ENCODE measurements at places on chromosomes 4 and X. TPM values are rescaled to one million over a fixed set of nuclear protein-coding genes. Genes with fewer than 3 reads are reported as not detected.

GRCh38 chr4:3257556-3258482, 8.9 kb downstream of the MSANTD1 start:
- no peak for DNase-seq

ETFDH gene
- total RNA-seq, result 20.2 TPM

STAP1 gene
- 27.8 TPM for total RNA-seq

GRCh38 chr4:141501931-141502330, 134.5 kb upstream of the IL15 start:
- no peak for DNase-seq

LRIT3 gene
- 0.17 TPM for total RNA-seq

DNA sequence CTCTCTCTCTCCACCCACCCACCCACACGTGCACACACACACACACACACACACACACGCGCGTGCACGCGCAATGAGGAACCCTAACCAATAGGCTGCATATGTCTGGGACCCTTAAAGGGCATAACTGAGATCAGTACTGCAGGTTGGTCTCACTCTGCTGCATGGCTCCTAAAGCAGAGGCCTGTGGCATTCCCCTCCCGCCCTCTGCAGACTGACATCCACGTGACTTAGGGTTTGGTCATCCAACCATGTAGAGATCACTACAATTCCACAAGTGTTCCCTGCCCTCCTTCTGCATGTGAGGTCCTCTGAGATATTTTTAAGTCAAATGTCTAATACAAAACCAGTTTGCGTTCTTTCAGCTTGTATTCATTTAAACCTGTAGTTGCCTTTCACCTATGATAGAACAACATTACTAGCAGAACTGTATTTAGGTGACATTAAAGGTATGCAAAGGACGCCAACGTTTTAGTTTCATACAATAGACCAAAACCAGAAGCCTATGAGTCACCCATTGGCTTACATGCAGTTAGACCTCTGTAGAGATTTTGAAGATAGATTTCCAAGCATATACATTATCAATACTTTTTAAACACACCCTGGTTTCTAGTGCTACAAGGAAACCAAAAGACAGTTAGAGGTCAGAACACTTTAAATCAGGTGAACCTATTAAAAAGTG, 10.1 kb downstream of the XAGE5 start:
- no peak for DNase-seq

DNA sequence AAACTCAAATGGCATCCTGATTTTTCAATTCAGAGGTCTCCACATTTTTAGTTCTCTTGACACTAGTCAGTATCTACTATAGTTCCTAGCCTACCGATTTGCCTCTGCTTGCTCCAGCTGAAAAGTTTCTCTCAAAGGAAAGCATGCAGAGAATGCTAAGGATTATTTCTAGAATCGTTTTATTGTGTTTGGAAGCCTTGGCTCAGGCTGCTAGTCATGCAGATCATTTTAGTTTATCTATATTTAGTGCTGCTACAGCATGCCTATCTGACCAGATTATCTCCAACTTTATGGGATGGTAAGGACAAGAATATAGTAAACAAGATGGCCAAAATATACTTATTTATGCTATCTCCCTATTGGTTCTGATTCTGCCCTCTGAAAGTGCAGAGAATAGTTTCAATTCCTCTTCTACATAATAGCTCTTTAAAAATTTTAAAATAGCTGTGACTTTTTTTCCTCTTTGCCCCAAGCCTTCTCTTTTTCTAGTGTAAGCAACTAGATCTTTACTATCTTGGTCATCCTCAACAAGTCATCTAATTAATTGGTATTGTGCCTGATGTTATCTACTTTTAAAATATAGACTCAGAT, 15.7 kb upstream of the DRP2 start:
- no peak for DNase-seq

GRCh38 chr4:152954741-152955140, 18.6 kb downstream of the FHDC1 start:
- DNase-seq, result no peak

AR gene
- not detected for total RNA-seq

DNA sequence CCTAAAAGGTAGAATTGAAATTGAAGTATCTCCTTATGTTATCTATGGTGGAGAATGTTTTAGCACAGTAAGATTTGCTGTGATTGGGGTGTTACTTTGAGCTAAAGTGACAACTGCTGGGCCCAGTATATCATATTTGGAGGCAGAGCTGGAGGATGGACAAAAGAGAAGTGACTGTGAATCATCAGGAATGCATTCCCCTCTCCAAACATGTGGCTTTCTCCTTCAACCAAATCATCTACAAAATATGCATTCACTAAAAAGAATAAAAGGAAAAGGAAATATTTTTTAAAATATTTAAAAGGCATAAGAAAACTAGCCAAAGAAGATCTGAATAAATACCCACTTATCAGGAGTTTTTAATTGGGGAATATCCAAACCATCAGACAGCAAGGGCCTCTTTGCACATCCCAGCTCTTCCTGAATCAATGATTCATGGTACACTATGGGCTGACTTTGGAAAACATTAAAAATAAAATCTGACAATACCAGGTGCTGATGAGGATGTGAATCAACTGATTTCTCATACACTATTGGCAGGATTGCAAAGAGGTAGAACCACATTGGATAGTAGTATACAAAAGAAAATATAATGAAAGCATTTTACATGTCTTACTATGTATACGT, 671.7 kb upstream of the NR3C2 start:
- no peak for DNase-seq

- no peak for DNase-seq
Observed at GRCh38 chr4:176001151-176002006, 64.3 kb upstream of the WDR17 start.

RHOXF1 gene
- not detected for total RNA-seq

GRCh38 chr4:183200453-183200852, 101.4 kb downstream of the WWC2 start:
- DNase-seq, result no peak

XAGE1B gene
- not detected for total RNA-seq

- no peak for DNase-seq
Observed at GRCh38 chrX:142483965-142484364, 278.9 kb upstream of the MAGEC2 start.

RRH gene
- not detected for total RNA-seq

MGAT4D gene
- total RNA-seq, result not detected

GRCh38 chrX:53075011-53075410, 7.2 kb upstream of the TSPYL2 start:
- DNase-seq, result no peak

NCAPG gene
- 59.1 TPM for total RNA-seq

TKTL2 gene
- not detected for total RNA-seq

- DNase-seq, result no peak
Observed at GRCh38 chrX:47091149-47091775, 13.0 kb downstream of the RGN start.

DNA sequence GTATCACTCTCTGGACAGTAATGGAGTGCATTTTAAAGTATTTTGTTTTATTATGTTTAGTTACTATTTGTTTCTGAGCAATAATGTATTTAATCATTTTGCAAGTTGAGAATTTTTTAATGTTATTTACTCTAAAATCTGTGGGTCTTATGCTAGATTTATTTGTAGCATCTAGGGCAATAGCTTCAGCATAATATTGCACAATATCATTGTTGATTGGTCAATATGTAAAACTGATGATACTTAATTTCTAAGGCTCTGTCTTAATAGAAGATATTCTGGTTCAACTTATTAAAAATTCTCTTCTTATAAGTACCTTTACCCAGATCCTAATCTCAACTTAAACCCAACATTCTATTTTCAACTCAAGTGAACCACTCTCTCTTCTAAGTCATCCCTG, 11.5 kb downstream of the SFRP2 start:
- no peak for DNase-seq

DNA sequence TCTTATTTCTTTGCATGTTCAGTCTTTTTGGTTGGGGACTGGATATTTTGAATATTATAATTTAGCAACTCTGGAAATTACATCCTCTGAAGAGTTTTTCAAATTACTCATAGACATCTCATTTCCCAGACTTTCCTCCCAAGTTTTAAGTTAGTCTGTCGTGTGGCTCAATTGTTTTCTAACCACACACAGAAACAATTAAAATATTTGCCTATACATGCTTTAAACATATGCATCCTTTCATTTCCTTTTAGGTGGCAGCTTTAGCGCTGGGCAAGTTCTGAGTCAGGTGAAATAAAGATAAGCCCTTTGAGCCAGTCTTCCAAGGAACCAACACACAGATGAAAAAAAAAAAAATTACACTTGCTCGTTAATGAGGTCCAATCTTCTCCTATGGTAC, 307.0 kb upstream of the SPOCK3 start:
- DNase-seq, result no peak

GRCh38 chr4:169573889-169574288, 38.5 kb downstream of the NEK1 start:
- DNase-seq, result no peak

DNA sequence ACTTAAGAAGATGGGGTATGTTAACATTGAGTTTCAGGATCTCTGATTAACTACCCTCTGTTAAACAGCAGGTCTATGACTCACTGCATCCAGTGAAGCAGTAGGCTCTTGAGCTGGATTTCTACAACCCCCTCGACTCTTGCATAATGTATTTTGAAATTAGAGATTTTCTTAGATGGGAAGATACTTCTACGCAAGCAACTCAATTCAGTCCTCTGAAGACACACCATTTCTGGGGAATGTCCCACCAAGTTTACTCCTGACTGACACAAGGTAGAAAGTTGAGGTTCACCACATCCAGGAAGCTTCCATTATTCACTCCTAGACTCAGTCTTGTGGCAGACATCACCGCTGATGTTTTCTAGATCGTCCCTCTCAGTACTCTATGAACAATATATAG, 12.9 kb downstream of the PALLD start:
- no peak for DNase-seq

GRCh38 chr4:3768842-3769641, 2.9 kb downstream of the ADRA2C start:
- no peak for DNase-seq

All from activated naive CD8-positive, alpha-beta T cell treated with anti-CD3 and anti-CD28 coated beads, Interleukin-2, amount 10 ng/mL, durations not matched to agents 7 days and 5 days (primary cell).